Renal pelvis (tissue), 12 donors: ENCODE measurements at places on chromosomes 11 and 22. TPM values are rescaled to one million over a fixed set of nuclear protein-coding genes. Genes with fewer than 3 reads are reported as not detected.

DNA sequence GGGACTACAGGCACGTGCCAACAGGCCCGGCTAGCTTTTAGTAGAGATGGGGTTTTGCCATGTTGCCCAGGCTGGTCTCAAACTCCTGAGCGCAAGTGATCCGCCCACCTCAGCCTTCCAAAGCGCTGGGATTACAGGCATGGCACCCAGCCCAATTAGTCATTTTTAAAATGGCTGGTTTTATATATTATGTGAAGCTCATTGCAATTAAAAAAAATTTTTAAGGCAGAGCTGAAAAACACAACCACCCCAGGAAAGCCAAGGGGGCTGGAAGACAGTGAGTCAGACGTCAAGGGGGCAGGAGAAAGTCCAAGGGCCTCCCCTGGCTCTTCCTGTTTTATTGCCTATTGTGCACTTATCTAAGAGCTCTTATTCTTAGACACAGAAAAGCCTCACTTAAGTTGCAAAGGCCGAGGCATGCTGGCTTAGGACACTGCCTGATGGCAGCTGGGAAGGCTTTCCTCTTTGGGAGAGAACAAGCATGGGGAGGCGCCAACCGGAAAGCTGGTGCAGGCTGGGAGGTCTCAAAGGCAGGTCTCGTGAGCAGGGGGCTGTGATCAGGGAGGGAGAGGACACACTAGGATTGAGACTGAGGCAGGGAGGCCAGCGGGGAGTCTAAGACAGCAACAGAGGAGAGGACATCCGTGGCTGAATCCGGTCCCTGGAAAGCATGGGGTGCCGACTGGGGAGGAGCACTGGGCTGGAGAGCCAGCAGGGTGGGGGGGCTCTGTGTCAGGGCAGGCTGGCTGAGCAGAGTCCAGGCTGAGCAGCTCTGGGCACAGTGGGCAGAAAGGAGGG, 11.1 kb upstream of the OSM start:
- no peak for DNase-seq

- peak; percentile 58 for DNase-seq
Observed at GRCh38 chr22:24516301-24516737, 21.2 kb downstream of the UPB1 start.

DNA sequence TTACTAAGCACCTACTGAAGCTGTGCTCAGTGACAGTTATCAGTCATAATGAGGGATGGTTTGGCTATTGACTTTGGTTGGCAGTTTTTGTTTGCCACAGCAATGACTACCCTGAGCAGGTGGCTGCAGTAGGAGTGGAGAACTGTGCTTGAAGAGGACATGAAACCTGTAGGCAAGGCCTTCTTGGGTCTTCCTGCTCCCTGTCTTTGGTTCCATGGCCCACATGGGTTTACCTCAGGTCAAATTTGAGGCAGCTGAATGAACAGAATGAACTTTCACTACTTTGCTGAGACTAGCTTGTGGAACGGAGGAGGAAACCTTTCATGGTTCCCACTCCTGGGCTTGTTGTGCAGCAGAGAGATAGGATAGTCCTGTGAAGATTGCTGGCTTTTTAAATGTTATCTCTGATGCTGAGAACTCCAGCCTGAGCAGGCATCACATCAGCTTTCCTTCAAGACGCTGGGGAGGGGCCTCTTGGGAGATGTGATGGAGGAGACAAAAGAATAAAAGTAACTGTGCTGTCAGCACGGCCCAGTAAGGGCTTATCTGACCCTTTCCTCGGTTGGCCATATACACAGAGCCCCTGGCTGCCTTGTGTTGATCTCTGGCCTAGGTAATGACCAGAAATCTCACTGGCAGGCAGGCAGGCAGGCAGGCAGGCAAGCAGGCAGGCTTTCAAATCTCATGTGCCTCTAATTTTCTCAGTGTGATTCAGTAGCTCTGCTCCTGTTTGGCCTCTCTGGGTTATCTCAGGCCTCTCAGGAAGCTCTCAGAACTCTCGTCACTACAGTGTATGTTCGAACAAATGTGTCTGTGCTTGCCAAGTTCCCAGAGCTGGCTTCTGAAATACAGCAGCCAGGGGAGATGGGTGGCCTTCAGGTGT, 12.0 kb downstream of the STIM1 start:
- no peak for DNase-seq

GRCh38 chr11:102293873-102294601, 23.2 kb upstream of the BIRC3 start:
- no peak for DNase-seq

CD44 gene
- polyA plus RNA-seq = 11.2 TPM

DNA sequence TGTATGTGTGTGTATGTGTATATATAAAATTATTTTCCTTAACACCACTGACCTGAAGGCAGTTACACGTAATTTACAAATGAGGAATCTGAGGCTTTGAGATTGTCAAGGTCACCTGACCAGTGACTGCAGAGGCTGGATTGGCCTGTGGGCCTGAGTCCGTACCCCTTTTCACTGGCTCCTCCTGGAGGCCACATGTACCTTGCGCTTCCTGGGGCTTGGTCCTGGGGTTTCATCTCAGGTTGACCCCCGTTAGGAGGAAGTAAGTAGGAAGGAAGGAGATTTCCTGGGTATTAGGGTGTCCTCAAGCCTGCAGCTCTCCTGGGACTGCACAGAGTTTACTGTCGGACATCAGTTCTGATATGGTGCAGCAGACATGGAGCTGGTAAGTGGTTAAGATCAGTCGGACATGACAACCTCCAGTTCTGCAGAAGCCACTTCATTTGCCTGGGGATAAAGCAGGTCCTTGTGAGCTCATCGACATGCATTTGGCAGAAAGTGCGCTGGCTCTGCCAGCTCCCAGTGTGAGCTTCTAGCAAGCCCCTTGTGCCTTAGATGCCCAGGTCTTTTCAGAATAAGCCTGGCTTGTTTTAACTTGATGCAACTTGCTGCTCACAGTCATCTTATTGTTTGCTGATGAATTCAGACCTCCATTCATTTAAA, 36.6 kb downstream of the ST3GAL4 start:
- DNase-seq = no peak

DNA sequence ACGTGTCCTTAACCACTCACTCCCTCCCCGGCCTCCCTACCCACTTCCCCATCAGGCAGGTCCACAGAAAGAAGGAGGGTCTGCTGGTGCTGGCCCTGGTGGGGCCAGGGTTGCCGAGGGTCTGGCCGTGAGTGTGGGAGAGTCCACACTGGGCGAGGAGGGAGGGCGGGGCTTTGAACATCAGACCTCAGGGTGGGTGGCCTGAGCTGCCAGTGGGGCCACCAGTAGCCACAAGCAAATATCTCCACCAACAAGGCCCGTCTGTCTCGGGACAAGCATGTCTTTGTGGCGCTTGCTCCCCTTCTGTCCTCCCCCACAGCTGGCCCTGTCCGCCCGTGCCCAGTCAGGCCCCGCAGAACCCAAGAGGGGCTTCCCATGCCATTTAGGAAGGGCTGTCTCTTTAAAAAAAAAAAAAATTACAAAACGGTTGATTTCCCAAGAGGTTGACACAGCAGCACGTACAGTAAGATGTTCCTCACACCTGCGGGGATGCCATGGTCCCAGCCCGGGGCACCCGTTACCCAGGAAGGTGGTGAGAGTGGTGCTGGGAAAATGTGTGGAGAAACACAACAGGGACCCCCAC, 17.7 kb upstream of the TALDO1 start:
- DNase-seq = no peak

- DNase-seq = no peak
Observed at GRCh38 chr11:134746609-134747008, 334.6 kb upstream of the B3GAT1 start.
